ENCODE measurements at places on chromosomes 2 and 18.
A peak's percentile ranks its signal among the peaks of the same experiment; 100 is the strongest.

GRCh38 chr2:211161236-211161635 lies 604.8 kb downstream of the CPS1 start:
- DNase-seq: no peak

DNA sequence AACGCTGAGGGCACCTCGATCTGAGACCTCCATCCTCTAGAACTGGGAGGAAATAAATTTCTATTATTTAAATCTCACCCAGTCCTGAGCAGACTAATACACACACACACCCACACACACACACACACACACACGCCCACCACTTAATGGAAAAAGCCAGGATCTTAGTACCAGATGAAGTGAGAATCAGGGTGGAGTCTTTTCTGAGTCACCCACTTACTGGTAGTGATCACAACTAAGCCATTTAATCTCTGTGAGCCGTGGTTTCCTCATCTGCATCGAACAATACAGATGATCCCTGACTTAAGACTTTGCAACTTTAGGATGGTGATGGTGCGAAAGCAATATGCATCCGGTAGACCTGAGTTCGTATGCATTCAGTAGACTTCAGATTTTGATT lies 18.6 kb downstream of the THNSL2 start:
- DNase-seq: no peak

GRCh38 chr2:158187908-158188307 lies 86.2 kb downstream of the UPP2 start:
- no peak for DNase-seq

GRCh38 chr2:41791523-41791922 lies 256.3 kb upstream of the PKDCC start:
- no peak for DNase-seq

- no peak for DNase-seq
Measured at GRCh38 chr2:133886735-133887675, 318.7 kb upstream of the NCKAP5 start.

- no peak for DNase-seq
Measured at GRCh38 chr18:3183103-3183717, 36.6 kb downstream of the MYOM1 start.

- no peak for DNase-seq
Measured at GRCh38 chr2:101119431-101119830, 31.8 kb downstream of the TBC1D8 start.

- no peak for DNase-seq
Measured at GRCh38 chr2:55140316-55141219, 90.3 kb upstream of the RTN4 start.

GRCh38 chr18:77529492-77530176 lies 280.0 kb downstream of the GALR1 start:
- no peak for DNase-seq

DNA sequence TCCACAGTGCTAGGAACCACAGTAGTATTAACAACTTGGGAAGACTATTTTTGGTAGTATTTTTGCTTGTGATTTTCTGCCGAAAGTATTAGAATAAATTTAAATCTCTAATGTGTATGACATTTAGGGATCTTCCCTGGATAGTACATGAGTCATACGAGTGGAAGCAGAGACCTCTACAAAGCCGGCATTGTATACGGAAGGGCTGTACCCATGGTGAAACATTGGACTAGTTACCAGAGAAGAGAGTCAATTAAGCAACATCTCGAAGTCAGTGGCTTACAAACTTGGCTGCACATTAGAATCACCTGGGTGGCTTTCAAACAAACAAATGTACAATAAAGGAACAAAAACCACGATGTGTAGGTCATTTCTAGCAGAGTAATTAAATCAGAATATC lies 1131.7 kb upstream of the LRRTM1 start:
- no peak for DNase-seq

DNA sequence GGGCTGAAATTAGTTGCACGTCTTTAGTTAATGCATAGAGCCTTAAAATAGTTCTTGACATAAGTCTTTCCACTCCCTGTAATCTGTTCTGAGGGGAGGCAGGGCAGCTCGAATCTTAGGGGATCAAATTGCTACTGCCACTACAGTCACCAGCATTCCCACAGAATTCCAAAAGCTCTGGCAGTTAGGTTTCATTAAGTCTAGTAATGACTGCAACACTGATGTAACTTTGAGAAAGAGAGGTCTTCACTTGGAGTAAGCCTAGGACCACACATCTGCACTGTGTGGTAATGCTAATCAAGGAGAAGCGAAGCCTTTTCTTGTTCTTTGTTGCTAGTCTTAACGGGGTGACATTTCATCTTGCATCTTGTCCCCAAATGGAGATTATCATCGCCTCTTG lies 19.3 kb upstream of the NCK2 start:
- no peak for DNase-seq

GRCh38 chr2:213766062-213766461 lies 481.8 kb downstream of the SPAG16 start:
- DNase-seq: no peak

- DNase-seq: no peak
Measured at GRCh38 chr2:101241158-101241557, 11.5 kb upstream of the CNOT11 start.

DNA sequence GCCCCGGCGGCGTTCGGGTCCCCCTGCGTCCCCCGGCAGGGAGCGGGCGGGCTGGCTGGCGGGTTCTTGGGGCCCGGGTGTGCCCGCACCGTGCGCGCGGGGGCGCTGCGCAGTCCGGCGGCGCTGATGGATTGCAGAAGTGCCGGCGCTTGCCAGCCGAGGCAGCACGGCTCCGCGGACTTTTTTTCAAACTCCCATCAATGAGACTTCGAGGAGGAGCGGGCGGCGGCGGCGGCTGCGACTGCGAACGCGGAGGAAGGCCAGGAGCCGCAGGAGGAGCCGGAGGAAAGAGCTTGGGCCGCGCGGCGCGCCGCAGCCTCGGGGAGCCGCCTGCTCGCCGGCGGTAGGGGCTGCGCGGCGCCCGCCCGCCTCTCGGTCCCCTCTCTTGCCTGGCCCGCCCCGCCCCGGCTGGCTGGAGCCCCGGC lies at the start of gene GLI2:
TSS of gene GLI2 (plus strand) at position 123 of the 425 bp plus-strand sequence. CDS start 61,453 bp downstream, outside the sequence.
- peak; percentile 83 for DNase-seq

DNA sequence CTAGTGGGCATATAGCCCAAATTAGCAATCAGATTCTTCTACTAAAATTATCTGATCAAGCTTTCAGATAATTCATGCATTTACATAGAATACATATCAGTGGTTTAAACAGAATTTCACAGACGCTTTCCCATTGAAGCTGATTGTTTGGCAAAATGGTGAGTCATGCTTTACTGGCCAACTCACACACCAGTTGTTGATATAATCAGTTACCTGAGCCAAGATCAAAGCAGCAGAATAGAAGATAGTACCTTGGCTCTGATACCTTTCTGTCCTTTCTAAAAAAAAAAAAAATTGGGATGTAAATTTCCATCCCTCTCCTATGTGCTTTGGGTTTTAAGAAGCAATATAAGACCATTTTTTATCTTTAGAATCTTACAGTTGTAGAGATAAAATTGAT lies 178.0 kb downstream of the MCFD2 start:
- no peak for DNase-seq

GRCh38 chr2:203972066-203972465 lies 35.5 kb downstream of the ICOS start:
- DNase-seq: no peak
